ENCODE measurements at places on chromosomes 12 and 14.
A peak's percentile ranks its signal among the peaks of the same experiment; 100 is the strongest.

- no peak for DNase-seq
Measured at GRCh38 chr14:59107819-59108218, 80.6 kb upstream of the DAAM1 start.

DNA sequence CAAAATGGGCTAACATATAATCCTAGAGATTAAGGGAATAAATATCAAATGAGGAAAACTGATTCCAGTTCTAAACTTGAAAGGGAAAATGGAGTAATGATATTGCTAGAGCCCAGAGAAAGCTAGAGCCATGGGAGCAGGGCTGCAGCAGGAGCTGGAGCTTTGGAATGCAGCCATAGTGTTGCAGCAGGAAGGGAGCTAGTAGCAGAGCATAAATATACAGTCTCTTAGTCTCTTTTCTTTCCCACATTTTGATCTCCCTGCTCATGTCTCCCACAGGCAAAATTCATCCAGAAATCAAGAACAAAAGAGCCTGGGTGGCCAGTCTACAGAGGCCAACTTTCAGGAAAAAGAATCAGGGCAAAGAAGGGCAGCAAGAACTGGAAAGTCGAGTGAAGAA, 253.7 kb downstream of the ATXN7L3B start:
- no peak for DNase-seq

DNA sequence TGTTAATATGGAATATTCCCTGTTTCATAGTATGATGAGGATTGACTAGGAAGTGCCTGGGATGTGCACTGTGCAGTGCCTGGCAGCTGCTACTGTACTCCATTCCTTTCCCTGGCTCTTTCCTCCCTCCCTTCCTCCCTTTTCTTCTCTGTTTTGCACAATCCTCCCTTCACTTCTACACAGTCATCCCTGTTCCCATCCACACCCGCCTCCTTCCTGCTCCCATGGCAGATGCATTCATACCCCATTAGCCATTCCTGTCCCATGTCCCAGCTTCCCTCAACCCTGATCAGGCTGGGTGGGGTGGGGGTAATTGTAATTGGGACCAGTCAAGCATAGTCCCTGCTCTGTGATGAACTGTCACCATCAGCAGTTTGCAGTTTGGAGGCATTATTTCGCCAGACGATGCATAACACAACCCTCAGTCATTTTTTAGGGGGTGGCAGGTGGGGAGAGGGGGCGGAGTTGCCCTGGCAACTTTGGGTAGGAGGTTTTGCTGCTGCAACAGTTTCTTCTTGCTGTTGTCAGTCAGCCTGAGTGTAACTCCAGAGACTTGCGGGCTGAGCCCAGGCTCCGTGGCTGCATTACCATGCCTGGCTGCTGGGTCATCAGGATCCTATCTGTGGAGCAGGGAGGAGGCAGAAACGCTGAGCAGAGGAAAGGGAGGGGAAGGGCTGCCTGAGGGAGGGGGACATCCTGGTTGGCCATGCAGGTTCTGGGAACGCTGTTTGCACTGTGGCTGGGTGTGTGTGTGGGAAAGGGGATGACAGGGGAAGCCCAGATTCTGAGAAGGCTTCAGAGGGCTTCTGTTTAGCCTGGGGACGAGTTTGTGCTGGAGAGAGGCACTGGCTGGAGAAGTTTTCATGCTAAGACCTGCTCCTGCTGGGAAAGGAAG, 4.1 kb upstream of the KRT84 start:
- DNase-seq = no peak

- DNase-seq = no peak
Measured at GRCh38 chr14:65506801-65507200, 94.3 kb downstream of the FUT8 start.

- peak; percentile 60 for DNase-seq
Measured at GRCh38 chr14:72736308-72736707, 157.6 kb downstream of the DPF3 start.

- no peak for DNase-seq
Measured at GRCh38 chr12:14991069-14991468, 18.2 kb downstream of the PDE6H start.

DNA sequence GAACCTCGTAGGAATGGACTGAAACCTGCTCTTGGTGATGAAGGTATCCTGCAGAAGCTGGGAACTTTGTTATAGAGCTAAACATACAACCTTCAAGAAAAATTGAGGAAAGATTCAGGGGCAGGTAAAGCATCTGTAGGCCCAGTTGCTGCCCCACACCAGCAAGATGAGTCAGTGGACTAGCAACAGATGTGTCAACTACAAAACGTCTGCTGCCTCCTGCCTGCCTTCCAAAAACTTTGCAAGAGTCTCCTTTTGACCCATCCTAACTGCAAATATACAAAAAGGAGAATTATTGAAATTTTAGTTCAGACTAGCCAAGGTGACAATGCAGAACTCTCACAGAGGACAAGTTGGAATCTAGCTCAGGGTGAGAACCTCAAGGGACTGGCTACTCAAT, 60.9 kb upstream of the TMTC1 start:
- DNase-seq = no peak

DNA sequence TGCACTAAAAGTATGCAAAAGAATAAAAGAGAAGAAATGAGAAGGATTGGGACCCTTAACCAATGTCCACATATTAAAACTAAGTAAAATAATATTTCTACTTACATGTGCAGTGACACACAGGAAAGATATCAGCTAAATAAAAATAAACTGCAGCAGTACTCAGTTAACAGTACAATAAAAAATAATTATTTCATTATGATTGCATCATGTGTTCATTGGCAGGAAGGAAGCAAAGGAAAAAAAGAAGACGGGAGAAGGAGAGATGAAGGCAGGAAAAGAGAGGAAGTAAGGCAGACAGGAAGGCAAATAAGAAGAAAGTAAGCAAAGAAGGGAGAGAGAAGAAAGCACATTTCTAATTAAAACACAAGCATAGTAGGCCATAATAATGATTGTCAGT, 33.0 kb downstream of the RASSF9 start:
- DNase-seq = no peak

DNA sequence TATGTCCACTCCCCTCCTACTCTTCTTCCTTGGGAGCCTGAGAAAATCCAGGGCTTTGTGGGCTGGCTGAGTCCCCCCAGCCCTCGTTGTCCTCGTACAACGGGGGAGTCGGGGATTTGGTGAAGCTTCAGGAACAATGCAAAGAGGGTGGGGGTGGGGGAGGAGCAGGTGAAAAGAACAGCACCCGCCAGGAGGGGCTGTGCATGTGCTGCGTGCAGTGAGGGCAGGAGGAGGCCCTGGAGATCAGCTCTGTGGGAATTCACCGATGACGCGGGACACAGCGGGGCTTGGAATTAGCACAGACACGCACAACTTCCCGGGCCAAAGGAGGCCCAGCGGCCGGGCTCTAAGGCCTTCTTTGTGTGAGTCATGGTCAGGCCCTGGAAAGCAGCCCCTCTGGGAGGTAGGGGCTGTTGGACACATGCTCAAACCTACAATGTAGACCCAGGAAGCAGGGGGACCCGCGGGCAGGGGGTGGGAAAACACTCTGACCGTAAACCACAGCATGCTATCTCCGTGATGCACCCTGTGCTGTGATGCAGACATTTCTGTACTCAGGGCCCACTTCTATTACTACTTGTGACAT, 32.8 kb downstream of the RBM19 start:
- DNase-seq = peak; percentile 83

GRCh38 chr12:3364226-3364625, 126.8 kb upstream of the PRMT8 start:
- no peak for DNase-seq

- DNase-seq = no peak
Measured at GRCh38 chr12:96710127-96710745, 196.8 kb upstream of the NEDD1 start.

- no peak for DNase-seq
Measured at GRCh38 chr14:63878052-63878451, 25.2 kb downstream of the SYNE2 start.

DNA sequence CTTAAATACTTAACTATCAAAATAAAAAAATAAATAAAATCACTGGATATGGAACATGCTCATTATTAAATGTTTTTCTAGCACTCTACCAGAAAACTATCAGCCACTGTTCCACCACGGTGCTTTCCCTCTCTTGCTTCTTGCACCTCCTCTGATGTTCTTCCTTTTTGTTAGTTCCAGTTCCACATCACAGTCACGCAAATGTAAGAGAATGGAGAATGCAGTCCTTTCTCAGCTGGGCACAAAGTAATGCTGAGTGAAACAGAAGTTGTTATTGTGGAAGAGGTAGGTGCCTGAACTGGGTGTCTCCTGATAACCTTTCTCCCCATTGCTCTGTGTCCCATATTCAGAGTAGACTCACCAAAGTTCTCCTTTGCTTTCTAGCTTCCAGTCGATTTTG, 1116.9 kb upstream of the TMEM132C start:
- no peak for DNase-seq

DNA sequence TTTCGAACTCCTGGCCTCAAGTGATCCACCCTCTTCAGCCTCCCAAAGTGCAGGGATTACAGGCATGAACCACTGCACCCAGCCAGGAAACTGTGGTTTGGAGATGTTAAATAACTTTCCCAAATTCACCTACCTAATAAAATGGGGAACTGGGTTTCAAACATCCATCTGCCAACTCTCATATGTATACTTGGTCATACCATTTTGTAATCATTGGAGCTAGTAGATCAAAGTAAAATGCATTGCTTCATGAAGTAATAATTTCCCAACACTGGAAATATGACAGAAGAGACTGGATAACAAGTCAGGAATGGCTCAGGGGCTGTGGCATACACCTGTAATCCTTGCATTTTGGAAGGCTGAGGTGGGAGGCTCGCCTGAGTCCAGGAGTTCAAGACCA, 5.3 kb upstream of the HECTD1 start:
- DNase-seq = no peak

DNA sequence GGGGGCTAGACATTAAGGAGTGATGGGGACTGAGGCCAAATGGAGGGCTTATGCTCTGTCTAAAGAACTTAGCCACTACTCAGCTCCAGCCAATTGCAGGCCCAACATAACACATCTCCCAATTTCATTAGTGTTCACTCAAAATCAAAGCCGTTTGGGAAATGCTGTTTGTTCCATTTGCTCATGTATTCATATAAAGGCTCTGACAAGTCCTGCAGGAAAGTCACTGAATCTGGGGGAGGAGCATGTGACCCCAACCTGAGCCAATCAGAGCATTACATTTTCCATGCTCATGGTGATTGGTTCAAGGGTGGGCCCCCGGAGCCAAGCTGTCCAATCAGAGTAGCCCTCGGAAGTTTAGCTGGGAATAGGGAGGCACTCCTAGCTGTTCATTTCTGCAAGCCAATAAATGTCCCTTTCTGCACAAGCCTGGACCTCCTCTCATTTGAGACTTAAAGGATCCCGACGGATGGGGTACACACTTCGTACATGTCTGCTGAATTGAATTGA, 20.9 kb downstream of the SDSL start:
- DNase-seq = no peak

- DNase-seq = no peak
Measured at GRCh38 chr14:60002819-60003492, 83.0 kb downstream of the LRRC9 start.

DNA sequence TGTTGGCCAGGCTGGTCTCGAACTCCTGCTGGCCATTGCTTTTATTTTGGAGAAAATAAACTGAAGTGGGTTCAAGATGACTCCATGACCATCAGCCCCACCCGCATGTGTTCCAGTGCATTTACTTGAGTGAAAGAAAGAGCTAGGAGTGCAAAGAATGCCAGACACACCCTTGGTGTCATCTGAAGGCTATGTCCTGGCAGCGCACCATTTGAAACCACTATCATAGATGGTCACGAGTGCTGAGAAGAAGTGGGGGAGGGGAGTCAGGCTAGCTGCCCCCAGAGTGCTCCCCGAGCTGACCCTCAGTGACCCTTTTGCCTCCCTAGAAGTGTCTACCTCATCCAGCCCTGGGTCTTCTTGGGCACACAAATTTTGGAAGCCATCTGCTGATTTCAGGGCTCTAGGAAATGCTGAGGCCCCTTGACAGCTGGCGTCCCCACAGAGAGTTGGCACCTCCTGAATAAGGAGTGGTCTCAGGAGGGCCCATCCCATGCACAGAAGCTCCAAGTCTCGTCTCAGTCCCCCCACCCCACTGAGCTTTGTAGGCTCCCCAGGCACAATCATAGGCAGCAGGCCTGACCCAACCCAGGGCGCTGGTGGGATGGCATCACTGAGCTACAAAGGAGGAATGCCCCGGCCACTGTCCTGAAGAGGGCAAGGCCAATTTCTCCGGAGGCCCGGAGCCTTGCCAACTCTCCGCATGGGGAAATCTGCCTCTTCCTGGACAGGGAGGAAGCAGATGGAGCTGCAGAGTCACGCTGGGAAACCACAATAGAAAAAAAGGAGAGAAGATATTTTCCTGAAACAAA, 28.0 kb downstream of the PXN start:
- no peak for DNase-seq

GRCh38 chr12:48390026-48390425, 39.3 kb upstream of the ZNF641 start:
- DNase-seq = no peak

DNA sequence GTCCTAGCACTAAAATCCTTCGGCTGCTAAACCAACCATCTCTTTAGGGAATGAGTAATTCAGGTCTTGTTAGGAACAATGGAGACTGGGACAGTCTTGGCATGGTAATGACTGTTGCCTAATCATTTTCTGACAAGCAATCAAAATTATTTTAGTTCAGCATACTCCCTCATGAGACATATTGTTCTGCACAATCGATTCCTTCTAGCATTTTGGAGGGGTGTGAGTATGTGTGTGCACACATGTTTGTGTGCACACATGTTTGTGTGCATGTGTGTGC, 2.1 kb upstream of the KRT1 start:
- DNase-seq = no peak

DNA sequence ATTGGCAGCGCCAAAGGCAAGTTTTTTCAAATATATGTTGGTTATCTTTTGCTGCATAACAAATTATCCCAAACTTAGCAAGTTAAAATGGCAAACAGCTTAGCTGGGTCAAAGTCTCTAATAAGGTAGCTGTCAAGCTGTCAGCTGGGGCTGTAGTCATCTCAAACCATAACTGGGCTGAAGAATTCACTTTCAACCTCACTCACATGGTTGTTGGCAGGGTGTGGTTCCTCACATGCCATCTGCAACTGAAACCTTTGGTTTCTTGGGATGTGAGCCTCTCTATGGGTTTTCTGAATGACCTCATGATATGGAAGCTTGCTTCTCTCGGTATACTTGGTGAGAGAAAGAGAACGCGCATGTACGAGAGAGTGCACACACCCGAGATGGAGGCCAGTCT, 125.4 kb downstream of the LRIG3 start:
- no peak for DNase-seq

DNA sequence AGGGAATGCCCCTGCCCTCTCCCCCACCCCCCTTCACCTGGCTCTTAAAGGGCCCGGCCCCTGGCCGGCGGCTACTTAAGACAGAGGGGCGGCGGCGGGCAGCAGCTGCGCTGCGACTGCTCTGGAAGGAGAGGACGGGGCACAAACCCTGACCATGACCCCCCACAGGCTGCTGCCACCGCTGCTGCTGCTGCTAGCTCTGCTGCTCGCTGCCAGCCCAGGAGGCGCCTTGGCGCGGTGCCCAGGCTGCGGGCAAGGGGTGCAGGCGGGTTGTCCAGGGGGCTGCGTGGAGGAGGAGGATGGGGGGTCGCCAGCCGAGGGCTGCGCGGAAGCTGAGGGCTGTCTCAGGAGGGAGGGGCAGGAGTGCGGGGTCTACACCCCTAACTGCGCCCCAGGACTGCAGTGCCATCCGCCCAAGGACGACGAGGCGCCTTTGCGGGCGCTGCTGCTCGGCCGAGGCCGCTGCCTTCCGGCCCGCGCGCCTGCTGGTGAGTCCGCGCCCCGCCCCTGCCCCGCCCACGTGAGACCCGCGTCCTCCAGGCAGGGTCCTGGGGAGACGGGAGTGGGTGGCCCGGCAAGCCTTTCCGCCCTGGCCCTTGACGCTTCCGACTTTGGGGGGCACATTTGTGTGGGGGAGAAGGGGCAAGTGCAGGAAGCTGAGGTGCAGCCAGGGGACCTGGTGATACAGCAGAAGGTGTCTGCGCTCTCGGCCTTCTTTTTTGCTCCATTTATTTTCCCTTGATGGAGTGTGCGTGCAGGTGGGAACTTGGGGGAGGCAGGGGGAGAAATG, at the start of gene IGFBP6:
IGFBP6 (plus strand) TSS at position 104 of the 790 bp plus-strand sequence; CDS start at position 155, 51 bp downstream.
- peak; percentile 81 for DNase-seq

All from K562 (cell line).